ENCODE measurements at places on chromosomes 7 and 10. TPM values are rescaled to one million over a fixed set of nuclear protein-coding genes. Genes with fewer than 3 reads are reported as not detected.

GRCh38 chr7:3264693-3265339, 36.2 kb upstream of the SDK1 start:
- no peak overlapping the region for H3K4me3 ChIP-seq
- peaks cover 4% of the 10 kb centered on the region for H3K27me3 ChIP-seq
- no peak for DNase-seq
- no peak overlapping the region for H3K27ac ChIP-seq
- no peaks in the 10 kb centered on the region for H3K36me3 ChIP-seq

DNA sequence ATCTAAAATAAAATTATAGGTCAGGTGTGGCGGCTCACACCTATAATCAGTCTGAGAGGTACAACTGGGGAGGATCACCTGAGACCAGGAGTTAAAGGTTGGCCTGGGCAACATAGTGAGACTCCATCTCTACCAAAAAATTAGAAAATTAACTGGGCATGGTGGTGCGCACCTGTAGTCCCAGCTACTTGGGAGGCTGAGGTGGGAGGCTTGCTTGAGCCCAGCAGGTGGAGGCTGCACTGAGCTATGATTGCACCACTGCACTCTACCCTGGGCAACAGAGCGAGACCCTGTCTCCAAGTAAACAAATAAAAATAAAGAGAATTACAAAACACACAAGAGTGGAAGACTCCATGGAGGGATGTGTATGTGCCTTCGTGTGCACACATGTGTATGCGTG, 171.5 kb downstream of the PARD3 start:
- H3K27me3 ChIP-seq = no peaks in the 10 kb centered on the region
- no peak for DNase-seq
- no peaks in the 10 kb centered on the region for H3K4me1 ChIP-seq

DNA sequence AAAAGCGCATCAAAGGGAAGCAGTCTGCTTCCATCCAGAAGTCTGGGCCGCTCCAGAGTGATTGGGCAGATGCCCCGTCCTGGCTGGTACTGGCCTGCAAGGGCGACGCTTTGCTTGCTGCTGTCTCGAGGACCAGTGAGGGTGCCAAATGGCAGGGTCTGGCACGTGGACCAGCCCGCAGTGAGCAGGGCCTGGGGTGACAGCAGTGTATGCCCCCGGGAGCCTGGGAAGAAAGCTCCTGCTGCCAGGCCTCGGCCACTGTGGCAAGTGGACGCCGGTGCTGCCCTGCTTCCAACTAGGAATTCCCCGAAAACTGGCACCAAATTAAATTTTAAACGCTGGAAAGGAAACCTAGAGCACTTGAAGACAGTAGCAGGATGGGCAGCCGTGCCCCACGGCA, 357.0 kb upstream of the MKI67 start:
- H3K36me3 ChIP-seq = no peaks in the 10 kb centered on the region
- H3K4me1 ChIP-seq = no peaks in the 10 kb centered on the region
- DNase-seq = no peak
- H3K27me3 ChIP-seq = no peaks in the 10 kb centered on the region

GRCh38 chr10:44674536-44675386, 236.4 kb upstream of the TMEM72 start:
- no peak for DNase-seq
- H3K27me3 ChIP-seq = no peaks in the 10 kb centered on the region
- no peaks in the 10 kb centered on the region for H3K4me1 ChIP-seq
- no peaks in the 10 kb centered on the region for H3K36me3 ChIP-seq
- H3K4me3 ChIP-seq = no peak overlapping the region

CELF2 gene
- 197 TPM for total RNA-seq

Measured in CD4-positive, alpha-beta T cell (primary cell).